WERI-Rb-1 (cell line): ENCODE measurements at places on chromosomes 1 and 21.

GRCh38 chr1:229874609-229875008, 192.4 kb upstream of the GALNT2 start:
- DNase-seq, result no peak

DNA sequence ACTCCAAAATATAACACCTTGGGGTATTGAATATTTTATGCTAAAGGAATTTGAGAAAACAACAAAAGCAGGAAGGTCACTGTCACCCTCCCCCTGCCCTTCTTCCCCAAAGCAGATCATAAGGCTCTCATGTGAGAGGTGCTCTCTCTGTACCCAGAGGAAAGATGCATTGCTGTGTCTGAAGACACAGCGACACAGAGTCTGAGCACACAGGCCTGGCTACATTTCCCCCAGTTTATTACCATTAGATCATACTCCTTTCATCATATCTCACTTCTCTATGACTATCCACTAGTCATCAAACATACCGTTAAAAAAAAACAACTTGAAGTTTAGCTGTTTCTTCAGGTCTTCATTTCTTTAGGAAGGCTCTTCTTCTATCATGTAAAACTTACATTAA, 127.1 kb downstream of the PPIAL4G start:
- DNase-seq, result no peak

DNA sequence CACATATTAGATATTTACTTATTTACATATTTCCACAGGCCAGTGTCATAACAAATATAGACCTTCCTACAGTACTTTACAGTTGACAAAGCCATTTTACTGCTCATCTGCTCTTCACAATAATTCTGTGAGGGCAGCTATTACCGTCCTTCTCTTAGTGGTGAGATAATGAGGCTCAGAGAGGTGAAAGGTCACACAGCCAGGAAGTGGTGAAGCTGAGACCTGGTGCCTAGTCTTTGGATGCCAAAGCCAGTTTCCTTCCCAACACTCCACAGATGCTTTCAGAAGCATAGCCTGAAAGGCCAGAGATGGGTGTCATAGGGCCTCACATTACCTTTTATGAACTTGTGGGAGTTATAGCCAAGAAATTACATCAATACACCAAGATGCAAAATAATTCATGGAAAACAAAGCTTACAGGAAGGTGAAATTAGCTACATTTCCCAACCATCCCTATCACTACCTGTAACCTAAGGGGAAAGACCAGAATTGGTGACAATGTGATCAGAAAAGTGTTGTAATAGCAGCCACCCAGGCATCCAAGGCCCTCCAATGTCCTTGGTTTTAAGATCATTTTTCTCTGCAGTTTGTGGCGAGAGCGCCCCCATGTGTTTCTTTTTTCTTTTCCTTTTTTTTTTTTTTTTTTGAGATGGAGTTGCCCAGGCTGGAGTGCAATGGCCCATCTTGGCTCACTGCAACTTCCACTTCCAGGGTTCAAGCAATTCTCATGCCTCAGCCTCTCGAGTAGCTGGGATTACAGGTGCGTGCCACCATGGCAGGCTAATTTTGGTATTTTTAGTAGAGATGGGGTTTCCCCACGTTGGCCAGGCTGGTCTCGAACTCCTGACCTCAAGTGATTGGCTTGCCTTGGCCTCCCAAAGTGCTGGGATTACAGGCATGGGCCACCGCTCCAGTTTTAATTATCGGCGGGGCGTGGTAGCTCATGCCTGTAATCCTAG, 26.5 kb upstream of the RPL11 start:
- DNase-seq, result peak; percentile 31

- no peak for DNase-seq
Observed at GRCh38 chr1:240244968-240245628, 153.4 kb downstream of the FMN2 start.

GRCh38 chr1:24596401-24596880, 40.6 kb downstream of the NCMAP start:
- no peak for DNase-seq

DNA sequence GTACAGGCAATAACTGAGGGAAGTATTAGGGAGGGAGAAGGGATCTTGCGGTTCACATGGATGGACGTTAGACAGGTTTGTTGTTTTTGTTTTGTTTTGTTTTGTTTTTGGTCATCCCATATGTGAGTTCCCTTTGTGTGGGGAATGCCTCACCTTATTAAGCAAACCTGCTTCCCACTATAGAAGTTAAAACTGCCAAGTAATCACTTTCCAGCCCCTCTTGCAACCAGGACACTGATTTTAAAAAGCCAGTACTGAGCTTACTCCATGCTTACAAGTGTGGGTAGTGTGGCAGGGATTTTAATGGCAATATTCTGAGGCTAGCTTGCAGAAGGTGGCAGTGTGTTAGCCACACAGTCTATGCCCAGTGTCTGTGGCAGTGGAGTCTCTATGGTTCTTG, 26.5 kb downstream of the SPATA45 start:
- no peak for DNase-seq
